ENCODE measurements at places on chromosomes 7 and 10. TPM values are rescaled to one million over a fixed set of nuclear protein-coding genes. Genes with fewer than 3 reads are reported as not detected.

DNA sequence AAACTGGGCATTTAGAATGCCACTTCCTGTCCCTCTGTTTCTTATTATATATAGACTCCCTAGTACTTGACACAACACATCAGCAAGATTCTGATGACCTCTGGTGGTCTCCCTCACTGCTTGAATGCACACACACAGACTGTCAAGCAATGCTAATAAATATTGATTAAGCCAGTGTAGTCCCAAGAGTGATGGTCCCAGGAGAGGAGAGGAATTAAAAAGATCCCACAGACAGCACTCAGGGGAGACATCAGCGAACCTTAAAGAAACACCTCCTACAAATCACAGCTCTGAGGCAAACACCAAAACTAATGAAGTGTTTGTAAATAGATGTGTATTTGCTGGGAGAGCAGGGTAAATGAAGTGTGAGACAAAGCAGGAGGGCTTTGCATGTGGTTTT is 1291.2 kb downstream of the XPNPEP1 start:
- H3K27me3 ChIP-seq, result no peaks in the 10 kb centered on the region
- no peaks in the 10 kb centered on the region for H3K4me1 ChIP-seq
- no peak for DNase-seq
- no peak overlapping the region for H3K4me3 ChIP-seq

GRCh38 chr7:132551886-132552285 is 24.4 kb downstream of the PLXNA4 start:
- H3K4me3 ChIP-seq, result no peak overlapping the region
- no peak overlapping the region for H3K27ac ChIP-seq
- H3K27me3 ChIP-seq, result peaks cover 4% of the 10 kb centered on the region
- DNase-seq, result no peak

- DNase-seq, result no peak
- H3K4me3 ChIP-seq, result no peak overlapping the region
These were observed 185.0 kb downstream of the ELFN1 start for GRCh38 chr7:1854866-1855724.

The PNLIPRP3 gene
- not detected for total RNA-seq

The CABCOCO1 gene
- 0.14 TPM for total RNA-seq

The INMT gene
- total RNA-seq, result 0.94 TPM
